Dermis microvascular lymphatic vessel endothelial cell (primary cell): ENCODE measurements at places on chromosomes 16 and 17. TPM values are rescaled to one million over a fixed set of nuclear protein-coding genes. Genes with fewer than 3 reads are reported as not detected.
A peak's percentile ranks its signal among the peaks of the same experiment; 100 is the strongest.

TBC1D3I gene
- under 0.01 TPM in 1 of 2 replicates, not detected in the other for total RNA-seq

- no peak for DNase-seq
Observed at GRCh38 chr16:72985148-72985941, 62.6 kb downstream of the ZFHX3 start.

MRM1 gene
- 2.4 and 4.0 TPM in 2 replicates for total RNA-seq

PMFBP1 gene
- total RNA-seq = under 0.01 TPM in 2 replicates

- no peak for DNase-seq
Observed at GRCh38 chr17:7782240-7782639, 51.8 kb upstream of the KDM6B start.

DNA sequence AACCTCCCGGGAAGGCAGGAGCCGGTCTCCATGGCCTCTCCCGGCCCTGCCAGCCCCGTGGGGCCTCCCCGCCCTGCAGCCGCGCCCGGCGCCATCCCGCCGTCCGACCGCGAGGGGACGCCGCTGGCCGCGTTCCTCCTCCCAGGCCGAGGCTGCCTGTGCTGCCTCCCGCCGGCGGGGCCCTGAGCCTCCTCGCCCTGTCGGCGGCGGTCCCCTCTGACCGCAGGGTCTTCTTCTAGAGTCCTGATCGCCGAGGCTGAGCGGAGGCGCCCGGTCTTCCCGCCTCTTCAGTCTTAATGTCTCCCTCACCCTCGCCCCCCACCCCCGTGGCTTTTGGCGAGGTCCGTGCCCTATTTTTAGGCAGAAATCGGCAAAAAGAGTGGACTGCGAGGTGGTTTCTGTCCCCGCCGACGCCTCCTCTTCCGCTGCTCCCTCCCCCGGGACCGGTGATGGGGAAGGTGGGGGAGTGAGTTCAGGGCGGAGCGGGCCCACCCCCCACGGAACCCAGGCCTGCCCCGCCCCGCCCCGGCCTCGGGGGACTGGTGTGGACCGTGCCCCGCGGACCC lies 794 bp upstream of the CPNE7 start:
- DNase-seq = peak; percentile 76

IGSF6 gene
- under 0.01 TPM in 1 of 2 replicates, not detected in the other for total RNA-seq

DNA sequence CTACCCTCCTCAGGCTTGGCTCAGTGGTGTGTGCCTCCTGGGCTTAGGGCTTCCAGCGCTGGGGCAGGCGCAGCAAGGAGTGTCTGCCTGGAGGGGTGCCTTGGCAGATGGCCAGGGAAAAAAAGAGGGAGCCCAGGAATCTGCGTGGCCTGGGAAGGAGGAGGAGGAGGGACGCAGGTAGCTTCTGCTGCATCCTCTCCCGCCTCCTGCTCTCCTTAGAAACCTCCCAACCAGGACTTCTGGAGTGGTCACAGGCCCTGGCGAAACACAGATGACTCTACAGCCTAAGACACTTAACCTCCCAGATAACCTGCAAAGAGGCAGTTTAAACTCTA lies 7.3 kb upstream of the BCAR1 start:
- no peak for DNase-seq

GRCh38 chr17:80893604-80894438 lies 97.8 kb upstream of the CHMP6 start:
- no peak for DNase-seq

GRCh38 chr16:3030222-3031212 lies 6.2 kb downstream of the BICDL2 start:
- no peak for DNase-seq

DNA sequence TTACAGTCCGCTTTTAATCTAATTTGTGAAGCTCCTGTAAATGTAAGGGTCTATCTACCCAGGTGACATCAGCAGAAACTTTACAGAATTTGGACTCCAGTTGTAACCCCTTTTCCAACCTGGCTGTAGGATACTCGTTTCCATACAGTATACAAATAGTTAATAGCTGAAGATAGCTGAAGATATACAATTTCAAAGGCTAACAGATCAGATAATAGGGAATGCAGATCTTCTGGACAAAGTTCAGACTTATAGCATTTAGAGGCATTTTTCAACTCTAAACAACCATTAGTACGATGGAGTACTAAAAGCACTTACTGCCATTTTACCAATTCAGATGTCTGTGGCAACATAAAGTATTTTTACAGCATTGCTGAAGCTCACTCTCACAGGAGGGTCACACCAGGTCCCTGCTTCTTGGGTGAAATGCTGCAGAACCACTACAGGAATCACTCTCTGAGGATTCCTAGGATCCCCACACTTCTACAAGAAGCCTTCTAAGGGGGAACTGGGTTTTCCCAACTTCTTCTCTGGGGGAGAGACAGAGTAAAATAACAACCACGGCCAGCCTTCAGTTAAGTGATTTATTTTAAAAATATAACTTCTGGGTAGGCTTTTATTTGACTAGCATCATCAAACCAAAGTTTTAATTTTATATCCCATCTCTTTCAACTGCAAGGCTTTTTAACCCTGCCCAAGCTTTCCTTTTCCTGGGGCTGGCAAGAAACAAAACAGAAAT lies 2.9 kb downstream of the VEZF1 start:
- no peak for DNase-seq

ITGB3 gene
- 149 and 223 TPM in 2 replicates for total RNA-seq

DNA sequence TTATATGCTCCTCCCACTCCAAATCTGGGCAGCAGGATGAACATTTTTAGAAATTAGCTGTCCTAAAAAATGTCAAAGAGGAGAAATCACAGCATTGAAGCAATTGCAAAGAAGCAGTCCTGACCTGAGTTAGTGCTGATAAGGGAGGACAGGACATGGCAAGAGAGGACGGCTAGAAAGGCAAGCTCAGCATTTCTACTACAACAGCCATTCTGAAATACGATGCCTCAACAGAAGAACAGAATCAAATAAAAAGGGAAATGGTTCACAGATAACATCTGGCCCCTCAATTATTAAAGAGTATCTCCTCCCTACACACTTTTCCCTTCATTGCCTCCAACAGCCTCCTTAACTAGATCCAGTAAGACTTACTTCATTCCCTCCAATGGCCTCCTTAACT lies 18.3 kb downstream of the VPS53 start:
- no peak for DNase-seq

KRT222 gene
- total RNA-seq = 0.13 TPM in 2 replicates

DNA sequence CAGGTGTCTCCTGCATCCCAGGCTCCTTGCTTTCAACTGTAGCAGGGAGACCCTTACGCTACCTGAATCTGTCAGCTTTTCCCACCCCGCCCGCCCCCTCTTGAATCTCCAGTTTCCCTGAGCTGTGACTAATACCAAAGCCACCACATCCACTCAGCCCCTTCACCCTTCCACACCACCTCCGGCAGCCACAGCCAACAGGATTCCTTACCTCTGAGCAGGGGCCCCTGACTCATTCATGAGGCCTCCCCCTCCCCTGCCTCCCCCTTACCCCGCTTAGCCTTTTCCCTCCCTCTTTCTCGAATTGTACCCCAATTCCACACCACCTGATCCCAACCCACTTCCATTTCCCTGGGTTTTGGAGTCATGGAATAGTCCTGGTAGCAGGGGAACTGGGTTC lies 2.3 kb downstream of the STX1B start:
- no peak for DNase-seq

DNA sequence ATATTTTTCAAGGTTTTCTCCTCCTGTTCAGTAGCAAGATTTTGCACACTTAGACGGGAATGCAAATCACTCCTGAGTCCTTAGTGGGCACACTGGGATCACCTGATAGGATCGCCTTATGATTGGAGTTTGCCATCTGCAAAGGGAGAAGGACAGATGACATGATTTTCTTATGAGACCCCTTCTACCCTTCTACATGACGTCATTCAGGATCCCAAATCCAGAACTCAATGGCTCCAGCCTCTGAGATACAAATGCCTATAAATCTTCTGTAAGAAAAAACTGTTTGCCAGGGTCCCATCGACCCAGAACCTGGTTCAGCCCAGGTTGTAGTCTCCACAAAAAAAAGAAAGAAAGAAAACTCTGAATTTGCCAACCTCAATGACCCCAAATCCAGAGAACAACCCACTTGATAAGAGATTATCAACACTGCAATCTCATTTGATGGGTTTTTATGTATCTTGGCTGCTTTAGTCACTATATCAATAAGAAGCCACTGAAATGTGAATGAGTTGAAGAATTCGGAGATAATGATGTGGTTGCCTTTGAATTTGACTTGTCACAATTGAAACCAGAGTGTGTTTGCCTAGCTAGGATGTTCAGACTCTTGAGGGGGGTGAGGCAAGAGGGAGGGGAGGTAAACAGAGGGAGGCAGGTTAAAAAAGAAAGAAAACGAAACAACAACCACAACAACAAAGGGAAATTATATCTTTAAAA lies 6.7 kb downstream of the ZNF423 start:
- no peak for DNase-seq

DNA sequence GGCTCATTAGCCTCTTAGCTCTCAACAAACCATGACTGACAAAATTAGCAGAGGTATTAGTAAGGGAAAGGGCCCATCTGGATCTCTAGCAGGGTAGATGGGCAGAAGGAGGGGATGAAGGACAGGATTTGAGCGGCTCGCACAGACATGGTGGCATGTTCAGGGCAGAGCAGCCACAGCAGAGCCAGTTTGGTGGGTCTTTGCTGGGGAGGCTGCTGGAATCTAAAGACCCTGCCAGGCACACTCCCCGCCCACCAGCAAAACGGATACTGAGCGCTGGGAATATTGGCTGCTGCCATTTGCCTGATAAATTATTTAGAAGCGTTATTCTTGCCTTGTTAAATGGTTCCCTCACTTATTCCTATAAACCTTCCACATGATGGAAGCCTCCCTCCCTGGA lies 20.7 kb upstream of the NAT9 start:
- DNase-seq = no peak

DNA sequence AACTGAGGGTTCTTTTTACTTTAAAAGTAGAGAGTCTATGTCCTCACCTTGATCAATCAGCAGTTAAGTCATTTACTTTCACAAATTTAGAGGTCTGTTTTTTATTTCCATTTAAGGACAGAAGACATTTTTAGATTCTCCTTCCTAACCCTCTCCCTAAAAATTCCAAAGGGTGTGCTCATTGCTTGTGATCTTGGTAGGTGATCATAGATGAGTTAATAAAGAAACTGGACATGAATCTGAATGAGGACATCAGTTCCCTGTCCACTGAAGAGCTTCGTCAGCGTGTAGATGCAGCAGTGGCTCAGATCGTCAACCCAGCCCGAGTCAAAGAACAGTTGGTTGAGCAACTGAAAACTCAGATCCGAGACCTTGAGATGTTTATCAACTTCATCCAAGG lies 8.8 kb downstream of the RUNDC1 start:
- DNase-seq = no peak

C16orf86 gene
- total RNA-seq = 3.2 and 3.3 TPM in 2 replicates

LDHD gene
- total RNA-seq = 0.39 and 1.0 TPM in 2 replicates

FNDC8 gene
- total RNA-seq = under 0.01 TPM in 1 of 2 replicates, not detected in the other

DNA sequence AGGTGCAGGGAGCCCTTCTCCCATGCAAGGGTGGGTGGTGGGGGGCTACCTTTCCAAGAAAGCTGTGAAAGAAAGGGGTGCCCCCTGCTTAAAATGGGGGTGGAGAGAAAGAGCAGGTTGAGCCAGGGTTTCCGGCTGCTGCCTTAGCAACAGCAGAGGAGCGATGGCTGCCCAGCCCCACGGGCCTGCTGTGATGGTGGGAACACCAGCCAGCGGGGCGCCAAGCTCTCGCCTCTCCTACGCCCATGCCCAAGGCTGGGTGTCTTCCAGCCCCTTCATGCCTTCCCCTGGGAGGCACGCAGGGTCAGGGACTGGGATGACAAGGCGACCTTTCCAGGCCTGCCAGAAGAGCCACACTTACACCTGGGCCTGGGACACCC lies 3.0 kb downstream of the FMNL1 start:
- DNase-seq = no peak

- no peak for DNase-seq
Observed at GRCh38 chr17:61404663-61404912, 4.9 kb downstream of the TBX2 start.

GRCh38 chr17:13036751-13037150 lies 18.9 kb upstream of the ELAC2 start:
- no peak for DNase-seq

GRCh38 chr17:47915776-47916398 lies 19.9 kb downstream of the SP2 start:
- DNase-seq = peak; percentile 8

GRCh38 chr16:5461574-5461973 lies 364.0 kb upstream of the EEF2KMT start:
- DNase-seq = no peak

DNA sequence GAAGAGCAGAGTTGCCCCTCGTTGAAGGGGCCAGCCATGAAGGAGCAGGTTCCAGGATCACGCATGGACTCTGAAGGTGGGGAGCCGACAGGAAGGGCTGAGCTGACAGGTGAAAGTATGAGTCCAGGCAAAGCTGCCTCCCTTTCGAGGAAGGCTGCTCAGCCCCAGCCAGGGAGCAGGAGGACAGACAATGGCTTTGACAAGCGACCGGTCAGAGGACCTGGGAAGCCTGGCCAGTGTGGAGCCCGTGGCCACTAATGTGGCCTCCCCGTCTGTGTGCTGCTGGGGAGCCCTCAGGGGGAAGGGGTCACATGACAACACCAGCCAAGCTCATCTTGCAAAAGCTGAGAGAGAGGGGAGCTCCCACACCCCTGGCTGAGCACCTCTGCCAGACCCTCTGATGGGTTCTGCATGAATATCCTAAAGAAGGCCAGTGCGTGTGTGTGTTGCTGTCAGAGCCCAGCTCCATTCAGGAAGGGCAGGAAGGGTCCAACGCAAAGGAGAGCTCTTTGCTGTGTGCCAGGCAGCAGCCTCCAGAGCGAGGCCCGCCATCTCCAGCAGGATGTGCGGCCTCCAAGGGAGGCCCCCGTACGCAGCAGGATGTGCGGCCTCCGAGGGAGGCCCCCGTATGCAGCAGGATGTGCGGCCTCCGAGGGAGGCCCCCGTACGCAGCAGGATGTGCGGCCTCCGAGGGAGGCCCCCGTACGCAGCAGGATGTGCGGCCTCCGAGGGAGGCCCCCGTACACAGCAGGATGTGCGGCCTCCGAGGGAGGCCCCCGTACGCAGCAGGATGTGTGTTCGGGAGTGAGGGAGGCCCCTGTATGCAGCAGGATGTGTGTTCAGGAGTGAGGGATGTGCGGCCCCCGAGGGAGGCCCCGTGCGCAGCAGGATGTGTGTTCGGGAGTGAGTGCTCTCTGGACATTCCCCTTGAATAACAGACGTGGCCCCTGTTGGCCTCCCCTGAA lies 102.1 kb upstream of the CHMP6 start:
- DNase-seq = no peak

KRTAP17-1 gene
- total RNA-seq = not detected in 2 replicates
